ENCODE measurements at places on chromosomes 12 and 14. TPM values are rescaled to one million over a fixed set of nuclear protein-coding genes. Genes with fewer than 3 reads are reported as not detected.

DNA sequence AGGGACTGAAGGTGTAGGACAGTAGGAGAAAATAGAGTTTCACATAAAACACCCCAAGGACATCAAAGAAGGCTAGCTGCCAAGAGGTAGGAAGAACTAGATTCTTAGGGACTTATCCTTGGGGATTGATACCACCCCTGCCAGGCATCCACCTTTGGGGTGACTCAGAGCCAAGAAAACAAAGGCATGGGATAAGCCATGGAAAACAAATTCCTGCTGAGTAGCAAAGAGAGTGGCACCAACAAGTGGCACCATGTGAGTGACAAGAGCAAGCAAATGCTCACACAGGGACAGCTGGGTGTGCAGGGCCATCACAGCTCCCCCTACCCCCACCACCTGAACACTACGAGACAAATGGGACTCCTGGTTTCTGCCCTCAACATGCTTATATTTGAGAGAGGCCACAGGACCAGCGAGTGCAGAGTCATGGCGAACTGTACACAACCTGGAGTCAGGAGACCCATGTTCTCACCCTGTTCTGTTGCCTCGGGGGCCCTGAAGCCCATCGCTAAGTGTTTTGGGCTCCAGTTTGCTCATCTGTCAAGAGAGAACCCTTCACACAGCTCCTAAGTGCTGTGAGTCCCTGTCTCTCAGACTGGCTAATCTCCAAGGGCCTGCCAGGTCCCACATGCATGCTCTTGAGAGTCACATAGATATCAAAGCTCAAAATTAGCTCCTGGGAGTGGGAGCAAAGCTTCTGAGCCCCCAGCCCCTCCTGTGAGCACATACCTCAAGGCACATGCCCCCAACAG, 91.9 kb downstream of the DPF3 start:
- H3K4me3 ChIP-seq: no peak overlapping the region
- no peaks in the 10 kb centered on the region for H3K36me3 ChIP-seq
- H3K27me3 ChIP-seq: no peaks in the 10 kb centered on the region
- no peak for DNase-seq
- no peak overlapping the region for H3K27ac ChIP-seq
- H3K4me1 ChIP-seq: no peaks in the 10 kb centered on the region

GRCh38 chr12:69000540-69001243, 67.7 kb upstream of the CPM start:
- H3K4me1 ChIP-seq: no peaks in the 10 kb centered on the region
- no peak overlapping the region for H3K4me3 ChIP-seq
- no peaks in the 10 kb centered on the region for H3K27me3 ChIP-seq
- DNase-seq: no peak
- H3K27ac ChIP-seq: no peak overlapping the region
- no peaks in the 10 kb centered on the region for H3K36me3 ChIP-seq

GRCh38 chr14:69101331-69101826, 51.5 kb downstream of the DCAF5 start:
- H3K4me1 ChIP-seq: peaks cover 9% of the 10 kb centered on the region
- H3K4me3 ChIP-seq: no peak overlapping the region
- H3K27me3 ChIP-seq: no peaks in the 10 kb centered on the region
- no peak for DNase-seq
- no peaks in the 10 kb centered on the region for H3K36me3 ChIP-seq
- H3K27ac ChIP-seq: peak overlapping the region; percentile 46

C14orf180 gene
- total RNA-seq: not detected

- no peak for DNase-seq
- H3K27me3 ChIP-seq: no peaks in the 10 kb centered on the region
- no peaks in the 10 kb centered on the region for H3K36me3 ChIP-seq
- peaks cover 7% of the 10 kb centered on the region for H3K4me1 ChIP-seq
These were observed 15.7 kb upstream of the FBRSL1 start for GRCh38 chr12:132474237-132474741.

DNA sequence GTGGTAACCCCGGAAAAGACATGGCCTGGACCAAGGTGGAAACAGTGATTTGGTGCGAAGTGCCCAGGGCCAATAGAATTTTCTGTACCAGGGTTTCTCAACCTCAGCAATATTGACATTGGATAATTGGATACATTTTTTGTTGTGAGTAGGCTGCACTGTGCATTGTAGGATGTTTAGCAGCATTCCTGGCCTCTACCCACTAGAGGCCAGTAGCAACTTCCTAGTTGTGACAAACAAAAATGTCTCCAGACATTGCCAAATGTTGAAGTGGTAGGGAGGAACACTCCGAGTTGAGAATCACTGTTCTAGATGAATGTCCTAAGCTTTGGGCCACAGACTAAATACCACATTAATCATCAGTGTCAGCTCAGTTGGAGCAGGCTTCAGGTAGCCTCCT, 6.2 kb upstream of the CGRRF1 start:
- H3K36me3 ChIP-seq: no peaks in the 10 kb centered on the region
- H3K4me3 ChIP-seq: no peak overlapping the region
- H3K27ac ChIP-seq: no peak overlapping the region

DNA sequence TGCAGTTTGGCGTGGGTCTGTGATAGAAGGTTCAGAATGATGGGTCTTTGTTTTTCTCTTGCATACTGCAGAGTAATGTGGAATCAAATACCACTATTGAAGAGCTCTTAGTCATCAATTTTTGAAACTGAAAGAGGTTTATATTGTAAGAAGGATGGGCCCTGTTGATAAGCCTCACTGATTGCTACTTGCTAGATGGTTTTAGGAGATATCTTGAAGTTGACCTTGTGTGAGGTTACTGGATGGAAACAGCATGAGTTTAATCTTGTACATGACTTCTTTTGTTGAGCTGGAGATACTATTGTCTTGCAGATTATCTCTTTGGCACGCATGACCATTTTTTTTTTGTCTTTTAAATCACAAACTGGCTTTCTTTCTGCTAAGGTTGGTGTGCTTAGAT, 13.8 kb downstream of the BICD1 start:
- H3K27me3 ChIP-seq: no peaks in the 10 kb centered on the region
- no peaks in the 10 kb centered on the region for H3K36me3 ChIP-seq
- H3K4me1 ChIP-seq: no peaks in the 10 kb centered on the region
- H3K4me3 ChIP-seq: no peak overlapping the region

GRCh38 chr12:26853303-26854030, 20.5 kb upstream of the ITPR2 start:
- peaks cover 25% of the 10 kb centered on the region for H3K4me1 ChIP-seq
- peak; percentile 77 for DNase-seq
- H3K4me3 ChIP-seq: no peak overlapping the region
- H3K27ac ChIP-seq: peak overlapping the region; percentile 26

- DNase-seq: no peak
- no peaks in the 10 kb centered on the region for H3K27me3 ChIP-seq
- no peaks in the 10 kb centered on the region for H3K4me1 ChIP-seq
- no peak overlapping the region for H3K4me3 ChIP-seq
- no peaks in the 10 kb centered on the region for H3K36me3 ChIP-seq
- H3K27ac ChIP-seq: no peak overlapping the region
These were observed 91.8 kb downstream of the PLXNC1 start for GRCh38 chr12:94240171-94240570.

DNA sequence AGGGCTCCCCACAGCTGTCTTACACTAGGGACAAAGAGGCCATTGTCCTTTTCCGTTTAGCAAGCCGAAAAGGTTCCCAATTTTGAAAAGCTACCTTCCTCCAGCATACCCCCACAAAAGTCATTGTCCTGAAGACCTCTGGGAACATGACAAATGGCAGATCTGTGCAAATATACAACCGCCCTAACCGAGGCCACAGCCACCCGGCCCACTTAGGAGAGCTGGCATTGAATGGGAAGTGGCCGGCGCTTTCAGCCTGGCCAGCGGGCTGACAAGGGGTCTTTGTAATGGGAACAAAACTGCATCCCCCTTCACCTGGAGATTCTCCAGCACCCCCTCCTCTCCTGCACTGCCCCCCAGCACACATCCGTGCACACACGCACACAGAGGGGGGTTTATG, 48.1 kb upstream of the VASH1 start:
- H3K36me3 ChIP-seq: no peaks in the 10 kb centered on the region
- no peak overlapping the region for H3K27ac ChIP-seq
- no peaks in the 10 kb centered on the region for H3K4me1 ChIP-seq
- H3K27me3 ChIP-seq: no peaks in the 10 kb centered on the region
- no peak overlapping the region for H3K4me3 ChIP-seq

GRCh38 chr12:15638231-15638630, 151.0 kb downstream of the EPS8 start:
- H3K36me3 ChIP-seq: no peaks in the 10 kb centered on the region
- H3K27me3 ChIP-seq: no peaks in the 10 kb centered on the region
- no peak overlapping the region for H3K27ac ChIP-seq

KLRB1 gene
- total RNA-seq: not detected

DNA sequence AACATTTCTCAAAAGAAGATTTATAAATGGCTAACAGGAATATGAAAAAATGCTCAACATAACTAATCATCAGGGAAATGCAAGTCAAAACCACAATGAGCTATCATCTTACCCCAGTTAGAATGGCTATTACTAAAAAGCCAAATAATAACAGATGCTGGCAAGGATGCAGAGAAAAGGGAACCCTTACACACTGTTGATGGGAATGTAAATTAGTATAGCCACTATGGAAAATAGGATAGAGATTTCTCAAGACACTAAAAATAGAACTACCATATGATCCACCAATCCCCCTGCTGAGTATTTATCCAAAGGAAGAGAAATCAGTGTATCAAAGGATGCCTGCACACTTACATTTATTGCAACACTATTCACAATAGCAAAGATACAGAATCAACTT, 58.3 kb downstream of the GUCY2C start:
- no peaks in the 10 kb centered on the region for H3K36me3 ChIP-seq
- no peak for DNase-seq
- H3K4me3 ChIP-seq: no peak overlapping the region
- H3K4me1 ChIP-seq: no peaks in the 10 kb centered on the region
- no peaks in the 10 kb centered on the region for H3K27me3 ChIP-seq

GALC gene
- total RNA-seq: 42.5 TPM

PIGH gene
- 30.1 TPM for total RNA-seq

SDSL gene
- total RNA-seq: 15.2 TPM

DNA sequence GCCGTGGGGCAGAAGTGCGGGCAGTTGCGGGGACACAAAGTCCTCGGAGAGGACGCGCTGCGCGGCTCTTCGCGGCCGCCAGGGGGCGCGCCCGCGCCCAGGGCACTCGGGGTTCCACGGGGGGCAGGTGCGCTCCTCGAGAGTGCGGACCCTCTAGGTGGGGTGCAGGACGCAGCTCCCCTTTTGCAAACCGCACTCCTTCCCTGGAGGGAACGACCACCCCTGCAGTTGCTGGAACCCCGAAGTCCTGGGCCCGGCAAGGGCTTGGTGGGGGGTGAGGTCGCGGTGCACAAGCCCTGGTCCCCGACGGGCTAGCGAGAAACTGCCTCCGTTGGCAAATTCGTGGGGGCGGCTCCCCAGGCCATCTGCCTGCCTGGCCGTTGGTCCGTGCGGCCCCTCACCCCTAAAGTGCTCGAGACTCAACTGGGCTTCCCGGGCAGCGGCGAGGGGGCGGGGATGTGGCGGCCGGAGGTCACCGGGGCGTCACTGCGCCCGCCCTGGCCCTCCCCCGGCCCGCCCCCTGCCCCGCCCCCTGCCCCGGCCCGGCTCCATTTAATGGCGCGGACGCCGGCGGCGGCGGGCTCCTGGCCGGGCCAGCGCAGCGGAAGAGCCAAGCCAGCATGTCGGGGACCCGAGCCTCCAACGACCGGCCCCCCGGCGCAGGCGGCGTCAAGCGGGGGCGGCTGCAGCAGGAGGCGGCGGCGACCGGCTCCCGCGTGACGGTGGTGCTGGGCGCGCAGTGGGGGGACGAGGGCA, at the start of gene ADSS1:
Gene ADSS1 (plus strand): TSS at position 579 of the 756 bp plus-strand sequence. CDS start 42 bp downstream, at position 621.
- H3K36me3 ChIP-seq: no peaks in the 10 kb centered on the region
- peak within 1 kb of the TSS; percentile 59 for H3K4me3 ChIP-seq
- H3K27me3 ChIP-seq: no peaks in the 10 kb centered on the region
- peaks cover 32% of the 10 kb centered on the region for H3K4me1 ChIP-seq

- H3K27ac ChIP-seq: no peak overlapping the region
- H3K4me3 ChIP-seq: no peak overlapping the region
- H3K36me3 ChIP-seq: no peaks in the 10 kb centered on the region
- H3K4me1 ChIP-seq: no peaks in the 10 kb centered on the region
- DNase-seq: no peak
These were observed 649.0 kb downstream of the TMTC2 start for GRCh38 chr12:83335748-83336147.

HCAR1 gene
- not detected for total RNA-seq

DNA sequence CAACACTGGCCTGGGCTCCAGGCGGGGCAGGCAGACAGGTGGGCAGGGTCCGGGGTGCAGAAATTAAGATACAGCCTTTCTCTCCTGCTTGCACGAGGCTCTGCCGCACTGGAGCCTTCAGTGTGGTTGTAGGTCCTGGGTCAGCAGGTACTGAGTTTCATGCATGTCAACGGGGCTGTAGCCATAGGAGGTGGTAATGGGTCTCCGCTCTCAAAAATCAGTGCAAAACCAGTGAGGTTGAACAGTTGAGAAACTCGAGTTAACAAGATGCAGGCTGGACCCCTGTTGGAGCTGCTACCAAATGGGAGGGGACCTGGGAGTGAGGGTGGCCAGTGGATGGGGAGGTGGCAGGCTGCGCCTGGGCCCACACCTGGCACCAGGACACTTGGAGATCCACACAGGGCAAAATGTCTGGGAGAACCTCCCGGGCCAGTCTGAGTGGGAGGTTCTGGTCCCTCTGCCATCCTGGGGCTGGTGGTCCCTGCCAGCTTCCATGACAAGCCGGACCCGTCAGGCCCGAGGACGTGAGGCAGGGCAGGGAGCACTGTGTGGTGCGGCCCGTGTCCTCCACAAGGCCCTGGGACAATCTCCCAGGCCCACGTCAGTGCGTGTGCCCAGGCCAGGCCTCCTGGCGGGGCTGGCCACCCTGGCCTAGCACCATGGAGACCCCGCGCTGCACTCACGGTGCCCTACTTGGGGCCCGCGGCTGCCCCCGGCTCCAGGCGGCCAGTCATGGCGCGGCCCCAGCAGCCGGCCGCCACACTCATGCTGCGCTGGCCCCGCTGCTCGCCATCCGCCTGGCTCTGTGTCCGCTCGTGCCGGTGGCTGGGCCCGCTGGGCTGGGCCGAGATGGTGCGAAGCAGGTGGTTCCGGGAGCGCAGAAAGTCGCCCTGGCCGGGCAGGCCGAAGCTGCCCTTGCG, 5.1 kb downstream of the ARL6IP4 start:
- peak overlapping the region; percentile 64 for H3K27ac ChIP-seq
- peaks cover 44% of the 10 kb centered on the region for H3K4me1 ChIP-seq
- no peaks in the 10 kb centered on the region for H3K27me3 ChIP-seq
- no peaks in the 10 kb centered on the region for H3K36me3 ChIP-seq
- H3K4me3 ChIP-seq: no peak overlapping the region

- no peaks in the 10 kb centered on the region for H3K36me3 ChIP-seq
- peaks cover 6% of the 10 kb centered on the region for H3K27me3 ChIP-seq
- H3K27ac ChIP-seq: no peak overlapping the region
- peaks cover 18% of the 10 kb centered on the region for H3K4me1 ChIP-seq
- no peak overlapping the region for H3K4me3 ChIP-seq
These were observed 3.6 kb upstream of the PTGER2 start for GRCh38 chr14:52310541-52310940.

GRCh38 chr14:51283402-51284085, 43.5 kb downstream of the TMX1 start:
- no peaks in the 10 kb centered on the region for H3K36me3 ChIP-seq
- peak; percentile 17 for DNase-seq
- H3K27me3 ChIP-seq: no peaks in the 10 kb centered on the region
- no peak overlapping the region for H3K4me3 ChIP-seq

IL31 gene
- total RNA-seq: not detected
